ENCODE measurements at places on chromosomes 2 and 18.

DNA sequence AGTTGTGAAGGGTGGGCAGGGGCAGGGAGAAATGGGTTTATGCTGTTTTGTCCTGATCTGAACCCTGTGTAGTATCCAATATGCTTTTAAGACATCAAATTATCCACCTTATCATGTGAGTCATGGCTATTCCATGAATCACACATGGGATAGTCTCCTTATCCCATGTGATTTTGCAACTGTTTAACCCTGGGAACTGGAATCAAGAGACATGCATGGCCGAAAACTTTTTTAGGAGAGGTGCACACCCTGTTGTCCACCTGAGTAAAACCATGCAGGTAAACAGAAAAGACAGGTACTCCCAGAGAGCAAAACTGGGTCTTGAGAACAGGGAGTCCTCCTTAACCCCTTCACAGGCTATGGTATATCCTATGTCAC lies 490.6 kb upstream of the HS6ST1 start:
- no peak for DNase-seq

GRCh38 chr2:240869109-240869955 lies 708 bp downstream of the AGXT start:
- DNase-seq = no peak

DNA sequence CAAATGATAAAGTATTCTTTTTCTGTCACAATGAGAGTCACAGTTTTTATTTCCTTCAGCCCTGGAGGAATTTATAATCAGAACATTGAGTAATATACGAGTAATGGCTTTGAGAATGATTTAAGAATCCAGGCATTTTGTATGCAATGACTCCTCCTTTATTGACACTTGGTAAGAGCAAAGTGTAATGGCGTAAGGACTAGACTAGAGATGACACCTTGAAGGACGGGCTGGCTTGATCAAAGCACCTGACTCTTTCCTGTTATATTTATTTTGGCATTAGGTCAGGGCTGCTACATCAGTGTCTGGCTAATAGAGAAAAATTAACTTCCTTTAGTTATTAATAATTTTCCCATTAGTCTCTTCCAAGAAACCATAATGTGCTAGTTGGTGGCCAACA lies 482.4 kb upstream of the GCFC2 start:
- DNase-seq = no peak

DNA sequence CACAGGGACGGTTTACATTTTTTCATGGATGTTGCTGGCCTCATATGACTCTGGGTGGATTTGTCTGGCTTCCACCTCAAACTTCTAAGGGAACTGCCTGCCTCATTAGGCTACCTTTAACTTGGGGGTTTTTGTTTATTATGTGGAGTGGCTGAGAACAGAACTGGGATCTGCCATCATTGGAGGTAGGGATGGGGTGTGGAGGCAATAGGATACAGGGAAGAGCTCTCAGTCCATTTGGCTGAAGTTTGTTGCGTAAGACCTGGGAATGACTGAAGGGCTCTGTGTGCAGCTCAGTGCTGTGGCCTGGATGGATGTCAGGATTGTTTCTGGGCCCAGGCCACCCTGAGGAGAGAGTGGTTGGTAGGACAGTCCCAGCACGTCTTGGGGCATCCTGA lies 31.2 kb downstream of the ASB1 start:
- no peak for DNase-seq

- DNase-seq = no peak
Observed at GRCh38 chr2:181008407-181008806, 28.0 kb downstream of the UBE2E3 start.

DNA sequence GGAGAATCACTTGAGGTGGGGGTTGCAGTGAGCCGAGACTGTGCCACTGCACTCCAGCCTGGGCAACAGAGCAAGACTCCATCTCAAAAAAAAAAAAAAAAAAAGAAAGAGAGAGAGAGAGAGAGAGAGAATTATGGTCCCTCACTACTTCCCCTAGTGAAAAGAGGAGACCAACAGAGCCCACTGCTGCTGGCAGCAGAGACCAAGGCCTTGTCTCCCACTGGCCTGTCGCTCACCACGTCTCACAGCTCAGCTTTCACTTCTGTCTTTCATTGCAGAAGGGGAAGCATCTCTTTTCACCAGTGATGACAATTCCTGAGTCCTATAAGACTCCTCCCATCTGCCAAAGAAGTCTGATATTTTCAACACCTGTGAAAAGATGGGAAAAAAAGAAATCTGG lies 81.3 kb downstream of the CLHC1 start:
- DNase-seq = peak; percentile 83

DNA sequence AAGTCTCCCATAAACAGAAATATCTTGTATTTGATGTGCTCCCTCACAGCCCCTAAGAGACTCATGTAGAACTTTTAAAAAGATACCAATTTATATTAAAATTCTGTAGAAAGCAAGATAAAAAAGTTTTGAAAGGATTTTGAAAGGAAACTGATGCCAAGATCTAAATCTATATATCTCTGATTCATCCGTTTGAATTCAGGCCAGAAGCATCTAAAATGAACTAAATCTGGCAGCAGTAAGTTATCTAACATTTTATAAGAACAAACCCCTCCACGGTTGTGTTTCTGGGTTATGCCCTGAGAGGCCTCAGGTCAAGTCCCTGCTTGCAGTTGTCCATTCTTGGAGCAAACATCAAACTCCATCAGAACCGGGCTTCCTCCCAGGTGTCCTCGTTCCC lies 165.8 kb downstream of the FBXO15 start:
- DNase-seq = no peak

DNA sequence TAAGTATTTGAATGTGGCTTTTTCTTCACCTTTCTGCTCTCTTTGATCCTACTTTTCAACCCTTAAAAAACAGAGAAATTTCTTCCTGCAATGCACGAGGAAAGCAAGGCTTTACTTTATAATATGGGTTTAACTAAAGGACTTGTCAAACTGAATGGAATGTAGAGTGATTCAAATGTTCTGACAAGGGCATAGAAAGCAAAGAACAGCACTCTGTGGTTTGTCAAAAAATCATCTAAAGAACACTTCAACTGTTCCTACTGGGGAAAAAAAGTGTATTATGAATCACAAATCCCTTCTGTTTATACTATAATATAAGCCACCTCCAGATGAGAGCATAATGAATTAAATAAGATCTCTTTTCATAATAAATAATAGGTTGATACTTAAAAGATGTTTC lies 45.0 kb upstream of the RIT2 start:
- DNase-seq = no peak

DNA sequence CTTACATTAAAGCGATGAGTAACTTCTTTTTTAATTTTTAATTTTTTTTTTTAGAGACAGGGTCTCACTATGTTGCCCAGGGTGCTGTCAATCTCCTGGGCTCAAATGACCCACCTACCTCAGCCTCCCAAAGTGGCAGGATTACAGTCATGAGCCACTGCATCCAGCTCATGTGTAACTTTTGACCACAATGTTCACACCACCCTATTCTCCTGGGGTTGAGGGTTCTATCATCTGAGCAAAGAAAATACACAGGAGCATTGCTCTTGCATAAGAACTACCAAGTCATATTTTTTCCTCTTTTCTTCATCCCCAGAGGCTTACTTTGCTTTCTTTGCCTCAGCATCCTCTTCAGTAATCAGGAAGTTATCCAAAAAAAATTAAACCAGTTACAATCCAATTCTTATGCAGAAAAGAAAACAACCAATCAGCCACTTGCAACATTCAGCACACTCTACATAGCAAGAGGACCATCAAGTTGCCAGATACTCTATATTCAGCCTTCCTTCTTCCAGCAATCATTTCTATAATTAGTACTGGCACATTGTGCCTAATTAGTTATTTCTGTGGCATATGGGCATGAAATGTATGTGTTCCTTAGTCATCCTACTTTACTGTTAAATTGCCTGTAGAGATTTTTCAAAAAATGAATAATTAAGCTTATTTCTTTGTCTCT lies 345.6 kb downstream of the AKAIN1 start:
- DNase-seq = no peak

- DNase-seq = peak; percentile 59
Observed at GRCh38 chr2:170408461-170409163, 230.7 kb downstream of the MYO3B start.

GRCh38 chr2:26786207-26787028 lies 562 bp downstream of the CENPA start:
- DNase-seq = no peak

DNA sequence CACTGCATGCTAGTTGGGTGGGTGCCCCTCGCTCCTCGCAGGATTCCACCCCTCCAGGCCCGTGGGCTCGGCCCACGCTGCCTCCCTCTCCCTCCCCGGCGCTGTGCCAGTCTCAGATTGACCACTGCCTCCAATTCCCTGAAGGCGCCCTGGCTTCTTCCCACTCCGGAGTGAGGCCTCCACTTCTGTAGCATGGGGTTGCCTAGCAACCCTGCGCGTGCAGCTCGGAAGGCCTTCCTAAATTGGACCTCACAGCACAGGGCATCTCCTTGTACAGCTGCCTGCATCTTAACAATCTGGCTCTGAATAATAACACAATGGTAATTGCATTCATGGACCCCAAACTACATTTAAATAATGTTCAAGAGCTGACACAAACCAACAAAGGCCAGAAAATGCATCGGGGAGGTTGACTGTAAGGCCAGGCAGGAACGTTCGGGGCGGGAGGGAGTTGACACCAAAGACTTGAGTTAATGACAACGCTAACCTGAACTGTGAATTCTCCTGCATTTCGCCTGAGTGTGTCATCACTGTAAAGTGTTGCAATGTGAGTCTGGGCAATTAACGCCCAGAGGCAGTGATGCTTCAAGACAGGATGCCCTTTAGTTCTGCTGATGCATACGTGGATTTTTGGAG lies 222.9 kb downstream of the ZBTB7C start:
- DNase-seq = no peak

- no peak for DNase-seq
Observed at GRCh38 chr2:190634381-190634780, 14.5 kb upstream of the NAB1 start.

- no peak for DNase-seq
Observed at GRCh38 chr18:57942493-57942892, 101.5 kb upstream of the NEDD4L start.

DNA sequence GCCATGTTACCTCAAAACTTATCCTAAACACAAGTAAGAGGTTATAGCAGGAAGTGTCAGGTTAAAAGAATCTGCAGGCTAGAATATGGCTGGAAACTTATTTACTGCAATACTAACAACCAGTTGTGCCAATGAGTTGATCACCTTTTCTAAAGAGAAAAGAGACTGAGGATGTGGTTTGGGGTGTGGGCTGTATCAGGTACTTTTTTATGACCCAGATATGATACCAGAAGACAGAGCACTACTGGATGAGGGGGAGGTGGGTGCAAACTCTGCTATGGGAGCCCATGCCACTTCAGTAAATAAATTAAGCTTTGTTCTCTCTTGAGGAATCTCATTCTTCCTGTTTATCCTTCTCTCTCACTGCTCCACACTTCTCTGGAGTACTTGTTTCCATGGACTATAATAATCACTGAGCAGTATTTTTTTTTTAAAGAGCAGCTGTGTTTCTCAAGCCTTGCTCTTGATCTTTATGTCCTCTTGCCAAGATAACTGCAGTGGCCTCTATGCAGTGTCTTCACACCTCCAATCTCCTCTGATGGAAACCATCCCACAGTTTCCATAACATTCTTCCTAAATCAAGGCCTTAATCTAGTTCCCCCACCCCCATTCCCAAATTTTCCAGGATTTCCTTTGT lies 51.2 kb upstream of the NOSTRIN start:
- no peak for DNase-seq

GRCh38 chr2:231930593-231931281 lies 4.5 kb upstream of the NPPC start:
- DNase-seq = no peak

- peak; percentile 44 for DNase-seq
Observed at GRCh38 chr2:158969715-158970240, 1.3 kb downstream of the TANC1 start.

DNA sequence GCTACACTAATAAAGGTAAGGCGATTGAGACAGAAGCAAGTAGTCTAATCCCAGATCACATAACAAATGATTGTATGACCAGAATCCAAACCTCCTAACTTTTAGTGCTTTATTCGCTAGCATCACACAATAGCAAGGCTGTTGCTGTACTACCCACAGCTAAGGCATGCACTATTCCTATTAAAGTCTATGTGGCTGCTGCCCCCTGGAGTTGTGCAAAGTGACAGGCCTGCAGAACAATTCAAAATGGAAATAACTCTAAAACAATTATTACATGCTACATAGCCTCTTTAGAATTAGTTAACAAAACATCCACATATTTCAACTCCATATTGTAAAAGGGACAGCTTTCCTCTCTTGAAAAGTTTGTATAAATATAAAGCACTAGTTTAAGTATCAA lies 6.0 kb downstream of the ERBB4 start:
- DNase-seq = no peak

DNA sequence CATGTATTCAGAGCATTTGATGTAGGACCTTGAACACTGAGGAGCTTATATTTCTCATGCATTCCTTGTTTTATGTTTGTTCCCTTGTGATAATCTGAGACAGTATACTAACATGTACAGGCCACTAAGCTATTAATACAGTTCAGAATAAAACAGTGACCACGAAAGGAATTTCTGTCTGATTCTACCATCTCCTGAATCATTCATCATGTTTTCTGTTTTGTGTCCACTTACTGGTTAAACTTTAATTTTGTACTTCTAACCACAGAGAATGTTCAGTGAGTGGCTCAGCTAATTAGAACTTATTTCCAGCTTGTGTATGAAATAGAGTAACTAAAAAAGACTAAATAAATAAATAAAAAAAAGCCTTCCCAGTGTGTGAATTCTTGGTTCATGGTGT lies 110.4 kb downstream of the LRP1B start:
- DNase-seq = no peak

Data from pons (tissue), 1 donor.